ENCODE measurements at places on chromosomes 12 and 14.

DNA sequence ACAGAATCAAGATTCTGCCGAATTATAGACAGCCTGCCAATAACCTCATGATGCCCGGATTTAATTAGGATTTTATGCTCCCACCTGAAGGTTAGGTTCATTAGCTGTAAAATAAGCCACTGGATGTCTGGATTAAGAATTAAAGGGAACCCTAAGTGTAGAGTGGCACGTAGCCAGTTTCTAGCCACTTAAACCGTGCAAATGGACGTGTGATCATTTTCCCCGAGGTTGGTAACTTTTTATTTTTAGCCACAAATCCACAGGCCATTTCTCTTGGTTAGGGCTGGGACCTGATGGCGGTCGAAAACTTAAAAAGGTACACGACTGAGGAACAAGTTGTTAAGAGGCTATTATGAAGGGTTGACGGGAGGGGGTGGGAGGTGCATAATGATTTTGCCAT is 127.3 kb upstream of the TMPO start:
- DNase-seq: no peak

DNA sequence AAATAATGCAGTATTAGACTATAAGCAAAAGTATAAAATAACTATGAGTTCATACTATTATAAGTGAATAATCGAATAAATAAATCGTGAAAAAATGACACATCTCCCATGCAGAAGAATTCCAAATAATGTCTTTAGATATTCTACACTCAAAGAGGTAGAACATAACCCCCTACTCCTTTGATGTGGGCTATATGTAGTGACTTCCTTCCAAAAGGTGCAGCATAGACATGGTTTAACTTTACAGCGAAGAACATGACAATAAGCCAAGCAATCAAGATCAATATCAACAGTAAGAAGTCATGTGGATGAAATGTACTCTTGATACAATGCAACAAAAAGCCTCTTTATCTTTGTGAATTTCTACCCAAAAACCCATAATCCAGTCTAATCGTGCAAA is 46.0 kb upstream of the HIF1A start:
- no peak for DNase-seq

GRCh38 chr12:65313719-65314317 is 35.3 kb downstream of the MSRB3 start:
- peak; percentile 36 for DNase-seq

GRCh38 chr14:58805605-58806409 is 168.0 kb downstream of the DACT1 start:
- no peak for DNase-seq

DNA sequence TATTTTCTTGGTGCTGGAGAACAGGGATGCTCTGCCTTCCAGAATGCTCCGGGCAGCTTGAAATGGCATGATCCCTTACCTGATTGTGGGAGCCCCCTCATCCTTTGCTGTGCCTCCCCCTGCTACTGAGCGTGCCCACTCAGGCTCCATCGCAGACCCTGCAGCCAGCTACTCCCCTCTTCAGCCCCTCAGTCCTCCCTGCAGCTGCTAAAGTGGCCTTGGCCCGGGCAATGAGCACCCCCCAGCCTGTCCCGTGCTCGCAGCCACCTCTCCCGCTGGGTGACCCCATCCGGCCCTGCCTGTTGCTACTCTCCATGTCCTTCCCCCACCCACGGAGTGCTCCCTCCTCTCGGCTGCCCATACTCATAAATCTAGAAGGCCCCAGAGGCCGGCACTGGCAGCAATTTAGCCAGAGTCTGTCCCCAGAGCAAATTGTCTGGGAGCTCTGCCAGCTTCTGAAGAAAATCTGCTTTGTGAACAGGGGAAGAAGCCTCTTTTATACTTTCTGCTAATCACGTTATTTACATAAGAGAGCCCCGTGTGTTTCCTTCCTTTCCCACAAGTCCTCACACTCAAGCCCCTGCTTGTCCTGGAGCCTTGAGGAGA is 143.7 kb upstream of the FRMD6 start:
- DNase-seq: no peak

GRCh38 chr12:89991807-89992590 is 283.4 kb upstream of the ATP2B1 start:
- DNase-seq: no peak

DNA sequence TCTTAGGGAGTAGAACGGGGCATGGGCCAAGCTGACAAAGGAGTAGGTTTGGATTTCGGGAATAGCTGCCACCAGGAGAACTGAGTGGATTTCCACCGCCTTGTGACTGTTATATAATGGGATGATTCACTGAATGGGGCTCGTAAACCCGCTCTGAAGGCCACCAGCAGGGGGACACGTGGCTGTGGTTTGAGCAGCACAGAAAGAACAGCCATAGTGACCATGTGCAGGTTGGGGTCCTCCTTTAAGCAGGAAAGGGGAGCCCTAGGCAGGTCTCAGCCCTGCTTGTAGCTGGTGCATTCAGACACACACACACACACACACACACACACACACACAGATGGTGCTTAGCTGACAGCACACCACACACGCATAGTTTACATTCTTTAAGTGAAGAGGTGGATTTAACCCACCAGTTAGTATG is 8.6 kb upstream of the ASB2 start:
- DNase-seq: no peak

- no peak for DNase-seq
Measured at GRCh38 chr14:89792489-89793366, 161.8 kb downstream of the EFCAB11 start.

DNA sequence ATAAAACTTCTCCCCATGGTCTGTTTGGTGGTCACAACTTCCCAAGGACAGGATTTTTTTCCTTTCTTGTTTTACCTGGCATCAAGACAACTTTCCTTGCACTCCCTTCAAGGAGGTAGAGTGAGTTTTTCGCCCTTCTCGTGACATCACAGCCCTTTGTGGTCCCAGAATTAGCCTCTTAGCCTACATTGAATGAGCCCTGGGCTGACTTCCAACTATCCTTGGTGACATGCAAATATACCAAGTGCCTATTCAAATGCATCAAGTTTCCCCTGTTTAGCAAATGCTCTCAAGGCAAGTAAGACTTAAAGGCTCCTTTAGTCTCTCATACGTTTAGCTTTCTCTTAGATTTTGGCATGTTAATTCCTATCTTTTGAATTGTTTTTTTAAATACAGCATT is 36.6 kb downstream of the TC2N start:
- DNase-seq: no peak

DNA sequence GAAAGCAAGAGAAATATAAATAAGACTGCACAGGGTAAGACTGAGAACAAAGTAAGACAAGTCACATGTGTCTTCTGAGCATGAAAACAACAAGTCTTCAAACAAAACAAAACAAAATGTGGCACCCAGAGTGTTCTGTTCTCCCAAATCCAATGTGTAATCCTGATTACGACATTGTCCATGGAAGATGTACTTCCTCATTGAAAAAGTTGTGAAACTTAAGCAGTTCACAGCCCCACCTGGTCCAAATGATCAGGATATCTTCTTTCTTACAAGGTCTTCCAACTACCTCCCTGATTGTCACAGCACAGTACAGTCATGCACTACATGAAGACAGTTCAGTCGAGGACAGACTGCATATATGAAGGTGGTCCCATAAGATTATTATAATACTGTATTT is 23.3 kb upstream of the NEK9 start:
- DNase-seq: no peak

GRCh38 chr12:46946137-46946536 is 120.3 kb upstream of the SLC38A4 start:
- DNase-seq: no peak

- DNase-seq: no peak
Measured at GRCh38 chr14:22479776-22480464, 109.1 kb downstream of the DAD1 start.

DNA sequence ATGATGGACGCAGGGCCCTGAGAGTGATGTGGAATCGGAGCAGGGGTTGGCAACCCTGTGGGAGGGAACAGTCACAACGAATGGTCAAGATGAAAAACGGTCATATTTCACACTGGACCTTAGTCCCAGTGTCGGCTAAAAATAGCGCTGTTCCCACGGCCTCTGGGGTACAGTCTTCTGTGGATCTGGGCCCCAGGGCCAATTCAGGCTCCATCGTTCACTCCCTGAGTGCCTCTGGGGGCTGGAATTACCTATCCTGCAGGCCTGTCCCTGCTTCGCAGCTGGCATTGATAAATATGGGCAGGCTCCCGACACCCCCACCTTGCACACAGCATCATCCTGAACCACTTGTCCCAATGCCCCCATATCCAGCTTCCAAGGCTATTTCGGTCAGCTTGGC is 18.6 kb downstream of the GSC start:
- DNase-seq: no peak

- no peak for DNase-seq
Measured at GRCh38 chr12:115942346-115942745, 335.1 kb downstream of the MED13L start.

DNA sequence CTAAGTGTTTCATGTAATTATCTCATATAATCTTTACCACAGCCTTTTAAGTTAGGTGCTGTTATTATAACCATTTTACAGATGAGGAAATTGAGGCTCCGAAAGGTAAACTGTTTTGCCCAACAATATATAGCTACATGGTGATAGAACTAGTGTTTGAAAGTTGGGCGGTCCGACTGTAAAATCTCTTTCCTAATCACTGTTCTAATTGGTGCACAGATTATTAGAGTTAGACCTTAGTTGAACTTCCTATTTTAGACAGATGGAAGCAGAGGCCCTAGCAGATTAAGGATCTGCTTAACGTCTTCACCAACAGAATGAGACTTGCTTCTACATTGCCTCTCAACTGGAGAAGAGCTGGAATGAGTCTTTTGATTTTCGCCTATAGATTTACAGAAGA is 30.0 kb upstream of the DUSP6 start:
- DNase-seq: no peak

DNA sequence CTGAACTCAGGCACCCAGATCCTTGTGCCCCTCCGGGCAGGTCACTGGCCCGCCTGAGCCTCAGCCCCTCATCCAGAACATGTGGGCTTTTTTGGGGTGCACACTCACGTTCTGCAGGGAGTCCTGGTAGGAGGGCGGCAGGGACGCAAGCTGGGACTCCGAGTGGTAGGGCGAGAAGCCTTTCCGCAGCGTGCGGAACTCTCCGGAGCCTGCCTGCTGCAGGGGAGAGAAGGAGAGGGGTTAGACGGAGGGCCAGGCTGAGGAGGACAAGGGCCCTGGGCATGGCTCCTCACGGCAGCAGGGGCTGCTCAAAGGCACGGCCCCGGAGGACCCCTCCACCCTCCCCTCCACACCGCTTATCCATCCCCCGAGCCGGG is 40.8 kb downstream of the CCNK start:
- DNase-seq: no peak

- DNase-seq: no peak
Measured at GRCh38 chr14:80024417-80024816, 186.9 kb downstream of the DIO2 start.

DNA sequence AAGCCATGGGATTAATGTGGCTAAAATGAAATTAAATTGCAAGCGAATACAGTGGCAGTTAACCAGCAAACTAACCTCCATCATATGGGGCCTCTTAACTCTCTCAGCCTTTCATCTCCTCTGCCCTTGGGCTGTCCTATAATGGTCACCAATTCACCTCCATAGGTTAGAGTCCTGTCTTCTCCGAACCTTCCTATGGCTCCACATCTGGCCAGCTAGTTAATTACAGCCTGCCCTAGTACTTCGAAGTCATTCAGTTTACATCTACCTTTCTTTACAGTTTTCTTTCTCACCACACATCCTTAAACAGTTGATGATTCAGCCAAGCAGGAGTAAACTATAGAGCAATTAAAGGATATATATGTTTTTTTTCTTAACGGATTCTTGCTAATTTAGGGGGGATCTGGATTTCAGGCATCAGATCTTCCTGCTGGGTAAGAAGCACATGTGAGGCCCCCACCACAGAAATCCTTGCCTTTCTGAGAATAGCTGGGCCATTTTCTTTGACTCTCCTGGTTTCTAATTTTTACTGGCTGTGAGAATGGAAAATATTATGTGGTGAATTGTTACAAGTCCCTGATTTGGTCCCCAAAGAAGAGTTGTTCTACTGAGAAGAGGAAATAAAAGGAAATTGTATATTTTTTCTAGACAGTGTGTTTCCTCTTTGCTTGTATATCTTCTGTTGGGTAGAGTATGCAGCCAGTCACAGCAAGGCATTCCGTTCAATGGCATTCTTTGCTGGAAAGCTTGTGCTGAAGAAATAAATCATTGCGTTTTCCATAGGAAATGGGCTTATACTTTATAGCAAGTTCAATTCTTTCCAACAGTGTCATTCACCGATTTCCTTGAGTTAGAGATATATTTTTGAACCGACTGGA is 16.7 kb downstream of the HMGA2 start:
- DNase-seq: no peak

DNA sequence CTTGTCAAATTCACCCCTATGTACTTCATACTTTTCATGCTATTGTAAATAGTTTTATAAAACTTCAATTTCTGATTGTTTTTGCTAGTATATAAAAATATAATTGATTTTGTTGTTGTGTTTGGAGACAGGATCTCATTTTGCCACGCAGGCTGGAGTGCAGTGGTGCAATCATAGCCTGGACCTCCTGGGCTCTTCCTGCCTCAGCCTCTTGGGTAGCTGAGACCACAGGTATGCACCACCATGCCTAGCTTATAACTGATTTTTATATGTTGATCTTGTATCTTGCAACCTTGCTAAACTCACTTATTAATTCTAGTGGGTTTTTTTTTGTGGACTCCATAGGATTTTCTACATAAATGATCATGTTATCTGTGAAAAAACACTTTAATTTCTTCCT is 23.5 kb downstream of the ATP5MC2 start:
- DNase-seq: no peak

- DNase-seq: no peak
Measured at GRCh38 chr12:93139028-93139665, 210.1 kb upstream of the EEA1 start.

DNA sequence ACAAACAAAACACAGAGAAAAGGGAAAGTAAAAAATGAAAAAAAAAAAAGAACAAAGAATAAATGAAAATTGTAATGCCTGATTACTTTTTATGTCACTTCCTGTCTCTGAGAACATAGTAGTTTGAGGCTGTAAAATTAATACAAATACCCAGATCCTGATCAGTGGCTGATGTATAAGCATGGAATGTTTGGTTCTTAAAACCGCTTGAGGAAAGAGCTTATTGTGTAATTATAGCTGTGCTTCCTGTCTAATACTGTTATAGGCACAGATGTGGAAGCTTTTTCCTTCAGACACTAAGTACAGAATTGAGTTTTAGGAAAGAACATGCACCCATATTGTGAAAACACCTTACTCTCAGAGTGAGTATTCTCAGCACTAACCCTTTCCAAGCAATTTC is 86.9 kb downstream of the AVPR1A start:
- no peak for DNase-seq

- DNase-seq: no peak
Measured at GRCh38 chr14:61552241-61552640, 143.1 kb upstream of the HIF1A start.

DNA sequence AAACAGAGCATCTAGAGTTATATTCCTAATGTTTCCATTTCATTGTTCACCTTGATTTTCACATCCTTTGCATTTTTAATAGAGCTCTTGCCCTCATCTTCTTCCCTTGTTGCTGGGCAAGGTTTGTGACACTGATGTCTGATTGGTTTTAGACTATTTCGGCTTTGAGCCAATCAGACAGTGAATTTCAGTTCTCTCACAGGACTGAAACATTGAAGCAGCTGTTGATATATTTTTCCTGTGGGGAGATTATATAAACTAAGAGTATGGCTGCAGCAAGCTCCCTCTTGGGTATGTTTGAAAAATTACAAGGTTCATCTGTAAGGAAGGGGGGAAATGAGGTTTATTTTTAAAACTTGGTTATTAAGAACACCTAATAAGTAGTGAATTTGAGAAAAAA is 51.2 kb downstream of the ATF7IP start:
- DNase-seq: peak; percentile 84

Measured in hematopoietic multipotent progenitor cell treated with erythropoietin and hydrocortisone succinate and interleukin-3 and kit ligand, for 8 days (in vitro differentiated cells).